Stimulated activated memory B cell treated with anti-CD40 and anti-IgM and Interleukin-4, amounts not matched to agents 10 μg/mL and 1 μg/mL and 100 μg/mL, for 72 hours (primary cell): ENCODE measurements at places on chromosomes 3 and 15.

DNA sequence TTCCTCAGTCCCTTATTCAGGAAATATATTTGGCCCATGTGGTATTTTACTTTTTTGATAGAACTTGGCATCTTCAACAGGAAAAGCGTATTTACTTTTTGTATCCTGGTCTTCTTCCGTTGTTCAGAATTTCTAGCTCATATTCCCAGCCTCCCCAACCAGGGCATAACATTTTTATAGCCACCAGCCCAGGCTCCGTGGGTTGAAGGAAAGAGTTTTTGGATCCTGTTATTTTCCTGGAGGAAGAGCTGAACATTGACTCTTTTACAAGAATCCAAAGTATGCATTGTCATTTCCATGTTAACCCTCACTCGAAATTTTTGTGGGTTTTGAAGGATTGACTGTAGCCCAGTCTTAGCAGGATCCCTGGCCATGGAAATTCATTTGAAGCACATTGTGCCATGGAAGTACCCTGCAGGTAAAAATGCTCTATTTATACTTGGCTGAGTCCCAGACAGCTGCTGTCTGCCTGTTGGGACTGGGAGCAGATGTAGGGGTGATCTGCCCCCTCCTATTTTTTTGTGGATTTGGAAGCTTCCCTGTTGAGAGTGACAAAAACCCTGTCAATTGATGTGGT is 98.8 kb downstream of the AKAP13 start:
- no peak for ATAC-seq

DNA sequence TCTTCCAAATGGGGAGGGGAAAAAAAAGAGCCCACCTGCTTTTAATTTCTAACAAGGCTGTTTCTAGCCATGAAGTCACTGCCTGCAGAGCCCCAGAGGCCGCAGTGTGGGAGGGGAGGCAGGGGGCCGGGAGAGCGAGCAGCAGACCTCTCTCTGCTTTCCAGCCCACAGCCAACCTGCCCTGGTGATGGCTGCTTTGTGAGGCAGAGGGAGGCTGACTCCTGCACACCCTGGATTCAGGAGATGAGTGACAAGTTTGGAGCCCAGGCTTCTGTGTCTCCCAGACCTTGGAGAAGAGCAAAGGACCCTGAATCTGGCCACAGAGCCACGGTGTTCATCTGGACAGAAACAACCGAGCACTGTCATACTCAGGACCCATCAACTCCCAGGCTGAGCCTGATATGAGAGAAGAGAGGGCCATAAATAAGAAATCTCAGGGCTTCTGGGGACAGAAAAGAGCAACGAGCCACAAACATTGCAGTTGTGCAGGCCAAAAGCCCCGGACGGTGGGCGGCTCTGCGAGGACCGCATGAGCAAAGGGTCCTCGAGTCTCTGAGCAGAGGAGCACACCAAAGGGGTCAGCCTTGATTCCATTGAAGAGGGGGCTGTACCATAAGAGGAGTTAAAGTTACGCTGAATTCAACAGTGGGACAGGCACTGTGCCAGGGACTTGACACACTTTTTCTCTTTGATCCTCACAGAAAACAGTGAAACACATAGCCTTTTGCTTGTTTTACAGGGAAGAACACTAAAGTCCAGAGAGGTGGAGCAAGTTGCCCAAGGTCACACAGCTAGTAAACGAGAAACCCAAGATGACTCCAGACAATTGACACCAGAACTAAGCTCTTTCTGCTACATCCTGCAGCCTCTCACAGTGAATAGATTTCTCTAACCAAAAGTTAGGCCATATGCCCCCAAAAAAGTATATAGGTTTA is 97.2 kb downstream of the SEMA5B start:
- no peak for ATAC-seq

GRCh38 chr3:48560648-48561018 is 2.9 kb downstream of the UCN2 start:
- ATAC-seq: no peak

- ATAC-seq: no peak
Observed at GRCh38 chr15:74841891-74842373, 1.0 kb downstream of the ULK3 start.

DNA sequence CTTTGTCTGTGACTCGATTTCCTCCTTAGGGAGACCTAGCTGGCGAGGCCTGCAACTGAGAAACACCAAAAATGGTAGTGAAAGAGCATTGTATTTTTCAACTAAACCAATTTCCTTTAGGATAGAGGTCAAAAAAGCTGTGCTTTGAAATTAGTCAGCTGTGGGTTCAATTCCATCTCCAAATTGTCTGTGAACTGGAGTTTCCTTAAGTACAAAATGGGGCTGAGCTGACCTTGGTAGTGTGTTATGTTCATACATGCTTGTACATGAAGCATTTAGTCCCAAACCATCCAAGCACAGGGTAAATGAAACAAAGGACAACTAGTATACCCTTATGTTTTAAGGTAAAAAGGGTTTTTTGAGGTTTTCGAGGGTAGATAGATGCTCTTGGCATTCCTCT is 99.3 kb downstream of the RARB start:
- no peak for ATAC-seq

- no peak for ATAC-seq
Observed at GRCh38 chr3:150145659-150146058, 175.0 kb upstream of the PFN2 start.

DNA sequence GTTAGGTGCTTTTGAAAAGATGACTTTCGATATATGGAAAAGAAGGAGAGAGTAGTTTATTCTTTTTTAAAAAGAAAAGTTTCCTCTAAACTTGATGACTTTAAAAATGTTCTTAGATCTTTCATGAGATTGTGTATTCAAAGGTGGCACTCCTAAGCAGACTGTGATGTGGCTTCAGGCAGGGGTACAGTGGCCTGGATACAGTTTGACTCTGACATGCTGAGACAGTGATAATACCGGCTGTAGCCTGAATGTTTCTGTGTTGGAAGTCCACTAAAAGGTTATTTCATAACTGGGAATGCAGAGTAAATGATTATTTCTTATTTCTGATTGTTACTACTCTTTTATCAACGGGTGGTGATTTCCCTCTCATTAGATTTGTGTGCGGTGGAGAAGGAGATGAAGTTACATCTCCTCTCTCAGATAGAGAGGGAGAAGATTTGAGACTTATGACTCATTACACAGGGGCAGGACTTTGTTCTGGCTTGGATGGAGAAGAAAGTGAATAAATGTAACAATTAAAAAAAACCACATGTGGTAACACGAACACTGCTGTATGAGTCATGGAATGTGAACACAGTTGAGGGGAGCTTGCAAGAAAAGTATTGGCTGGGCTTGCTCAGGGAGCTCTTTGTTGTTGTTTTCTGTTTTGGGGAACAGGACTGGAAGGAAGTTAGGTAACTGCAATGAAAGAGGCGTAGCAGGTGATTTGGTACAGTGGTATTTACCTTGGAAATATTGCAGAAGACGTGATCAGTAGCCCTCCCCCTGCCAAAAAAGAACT is 21.6 kb downstream of the SPTSSB start:
- ATAC-seq: no peak

- no peak for ATAC-seq
Observed at GRCh38 chr15:77853910-77854309, 221.2 kb upstream of the LINGO1 start.

DNA sequence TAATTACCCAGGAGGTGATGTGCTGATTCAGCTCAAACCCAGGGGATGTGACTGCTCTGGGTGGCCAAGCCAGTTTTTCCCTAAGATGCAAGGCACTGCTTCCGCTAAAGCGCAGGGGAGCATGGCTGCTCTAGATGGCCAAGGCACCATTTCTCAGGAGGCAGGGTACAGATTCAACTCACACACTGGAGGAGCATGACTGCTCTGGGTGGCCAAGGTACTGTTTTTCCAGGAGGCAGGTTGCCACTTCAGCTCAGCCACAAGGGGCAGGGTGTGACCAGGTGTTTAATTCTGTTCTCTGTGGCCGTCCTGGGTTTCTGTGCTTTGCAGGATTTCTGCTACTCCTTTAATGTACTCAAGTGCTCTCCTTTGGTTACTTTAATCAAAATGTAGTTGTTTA is 659.3 kb upstream of the ARRDC4 start:
- no peak for ATAC-seq

GRCh38 chr3:112261742-112262141 is 32.3 kb downstream of the SLC9C1 start:
- no peak for ATAC-seq

DNA sequence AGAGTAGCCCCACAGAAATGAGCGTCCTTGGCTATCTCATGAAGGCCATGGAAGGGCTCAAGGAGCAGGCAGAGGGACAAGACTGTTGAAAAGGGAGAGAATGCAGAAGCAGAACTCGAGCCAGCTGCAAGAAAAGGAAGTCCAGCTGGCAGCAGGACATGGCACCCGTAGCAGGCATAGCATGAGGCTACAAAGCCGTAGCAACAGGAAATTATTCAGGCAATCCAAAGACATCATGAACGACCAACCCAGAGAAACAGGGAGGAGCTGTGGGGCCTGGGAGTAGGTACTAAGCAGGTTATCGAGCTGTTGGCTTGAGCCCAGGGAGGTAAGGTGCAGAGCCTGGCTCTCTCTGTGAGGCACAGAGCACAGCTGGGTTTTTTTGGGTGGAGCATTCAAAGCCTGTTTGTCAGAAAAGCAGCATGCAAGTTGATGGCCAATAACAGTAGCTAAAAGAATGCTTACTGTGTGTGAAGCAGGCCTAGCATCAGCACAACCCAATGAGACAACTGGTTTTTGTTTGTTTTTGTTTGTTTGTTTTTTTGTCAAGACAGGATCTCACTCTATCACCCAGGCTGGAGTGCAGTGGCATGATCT is 144.0 kb upstream of the SMAD3 start:
- no peak for ATAC-seq

GRCh38 chr3:49785565-49786356 is 581 bp downstream of the IP6K1 start:
- peak; percentile 78 for ATAC-seq

- ATAC-seq: peak; percentile 78
Observed at GRCh38 chr3:45962033-45962432, 18.8 kb downstream of the CXCR6 start.

- ATAC-seq: no peak
Observed at GRCh38 chr3:59817511-59817910, 767.7 kb upstream of the CFAP20DC start.

- ATAC-seq: no peak
Observed at GRCh38 chr3:184177331-184177731, 2.7 kb downstream of the AP2M1 start.

DNA sequence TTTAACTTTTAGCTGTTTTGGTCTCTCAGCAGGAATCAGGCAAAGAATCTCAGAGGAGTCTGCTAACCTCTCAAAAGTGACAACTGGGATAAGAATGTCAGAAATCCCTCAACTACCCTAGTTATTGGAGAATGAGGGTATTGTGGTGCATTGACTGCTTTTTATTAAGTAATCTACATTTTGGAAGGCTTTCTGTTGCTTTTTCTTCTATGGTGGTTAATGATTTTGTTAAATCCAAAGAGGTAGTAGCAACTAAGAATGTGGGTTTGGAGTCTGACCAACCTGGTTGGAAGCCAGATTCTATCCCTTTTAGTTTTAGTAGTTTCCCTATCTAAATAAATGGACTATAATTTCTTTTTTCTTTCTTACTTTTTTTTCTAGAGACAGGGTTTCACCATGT is 94.7 kb upstream of the RNF7 start:
- no peak for ATAC-seq

- ATAC-seq: no peak
Observed at GRCh38 chr3:125033616-125034015, 22.2 kb downstream of the HEG1 start.

DNA sequence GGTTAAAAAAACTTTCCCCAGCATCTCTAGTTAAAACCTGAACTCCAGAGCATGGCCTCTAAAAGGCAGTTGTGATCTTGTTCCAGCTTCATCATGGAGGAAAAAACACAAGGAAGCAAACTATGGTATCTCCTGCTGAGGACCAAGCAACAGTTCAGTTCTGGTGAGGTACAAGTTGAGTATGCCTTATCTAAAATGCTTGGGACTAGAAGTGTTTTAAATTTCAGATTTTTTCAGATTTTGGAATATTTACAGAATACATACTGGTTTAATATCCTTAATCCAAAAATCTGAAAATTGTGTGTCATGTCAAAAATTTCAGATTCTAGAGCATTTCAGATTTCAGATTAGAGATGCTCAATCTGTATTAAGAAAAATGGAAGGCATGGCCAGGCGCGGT is 9.7 kb downstream of the DBR1 start:
- ATAC-seq: no peak

DNA sequence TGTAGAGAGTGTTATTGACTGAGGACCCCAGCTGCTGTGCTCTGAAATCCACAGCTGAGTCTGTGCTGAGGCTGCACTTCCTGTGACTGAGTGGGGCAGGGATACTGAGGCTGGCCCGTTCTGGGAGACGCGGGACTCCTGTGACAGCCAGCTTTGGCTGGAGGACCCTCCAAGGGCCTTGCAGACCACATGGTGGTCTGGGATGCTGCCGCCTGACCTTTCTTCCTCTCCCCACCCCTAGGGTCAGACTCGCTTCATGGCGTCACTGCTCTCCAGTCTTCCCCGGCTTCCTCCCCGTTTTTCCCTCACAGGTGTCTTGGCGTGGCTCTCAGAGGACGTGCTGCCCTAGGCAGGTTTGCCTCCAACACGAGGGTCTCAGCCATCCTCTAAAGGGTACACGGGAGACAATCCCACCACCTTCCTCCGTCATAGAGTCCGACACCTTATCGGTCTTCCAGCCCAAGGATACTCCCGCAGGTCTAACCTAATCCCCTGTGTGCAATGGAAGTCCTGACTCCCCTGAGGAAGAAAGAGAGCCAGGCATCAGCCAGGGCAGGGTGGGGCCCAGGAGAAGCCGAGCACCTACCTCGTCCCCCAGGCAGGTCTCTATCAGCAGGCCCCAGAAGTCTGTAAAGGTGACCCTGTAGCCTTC is 19.9 kb upstream of the EHD4 start:
- no peak for ATAC-seq

DNA sequence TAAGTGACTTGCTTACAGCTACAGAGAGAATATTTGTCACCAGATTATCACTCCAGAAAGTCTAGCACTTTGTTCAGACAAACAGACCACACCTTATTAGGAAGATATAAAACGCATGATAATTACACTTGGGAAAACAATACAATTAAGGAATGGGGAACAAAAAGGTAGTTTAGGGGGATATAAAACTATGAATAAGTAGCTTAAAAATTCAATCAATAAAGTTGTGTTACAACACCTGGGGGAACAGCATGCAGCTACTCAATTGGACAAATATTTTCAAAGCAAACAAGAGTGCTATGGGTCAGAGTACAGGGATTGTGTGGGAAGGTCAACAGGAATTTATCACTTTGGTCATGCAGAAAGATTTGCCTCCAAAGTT is 15.1 kb downstream of the CLDN1 start:
- no peak for ATAC-seq
